ENCODE measurements at places on chromosomes 1 and 21. TPM values are rescaled to one million over a fixed set of nuclear protein-coding genes. Genes with fewer than 3 reads are reported as not detected.

Gene ATP13A2
- 23.8 TPM for total RNA-seq

Gene ARHGEF11
- 5.2 TPM for total RNA-seq

Gene CLCNKA
- total RNA-seq, result not detected

Gene CNR2
- total RNA-seq, result 0.35 TPM

Gene ECM1
- total RNA-seq, result 1.5 TPM

Gene GBP6
- total RNA-seq, result 2.8 TPM

Gene RNF186
- not detected for total RNA-seq

Gene TNFRSF1B
- 130 TPM for total RNA-seq

Gene FMO5
- total RNA-seq, result 0.82 TPM

Gene IQGAP3
- total RNA-seq, result 22.5 TPM

Gene NR5A2
- total RNA-seq, result 0.07 TPM

Gene S100A3
- total RNA-seq, result not detected

Gene ATP6V1G3
- total RNA-seq, result not detected

Gene LCE1B
- total RNA-seq, result not detected

Gene KIF26B
- 0.34 TPM for total RNA-seq

Gene SYTL1
- 73.1 TPM for total RNA-seq

Gene C1QC
- total RNA-seq, result not detected

Gene GIPC2
- 0.32 TPM for total RNA-seq

Gene RORC
- 10.3 TPM for total RNA-seq

Gene ITLN1
- total RNA-seq, result not detected

Gene SH2D1B
- total RNA-seq, result 0.32 TPM

Gene LCE2C
- not detected for total RNA-seq

Gene LYSMD1
- total RNA-seq, result 6.1 TPM

Gene CD84
- total RNA-seq, result 16.0 TPM

Gene MIXL1
- total RNA-seq, result not detected

Gene GPR37L1
- total RNA-seq, result not detected

Gene CYP4X1
- not detected for total RNA-seq

Gene PPT1
- 52.6 TPM for total RNA-seq

Gene OVAAL
- not detected for total RNA-seq

Gene CELA3A
- total RNA-seq, result not detected

Gene CYP4A22
- not detected for total RNA-seq

Gene ZBTB8B
- total RNA-seq, result not detected

Gene ZFP69
- 4.0 TPM for total RNA-seq

Gene SLC45A1
- 0.81 TPM for total RNA-seq

Gene HAO2
- not detected for total RNA-seq

Gene DCST1
- not detected for total RNA-seq

Gene CIART
- 2.4 TPM for total RNA-seq

Gene DTL
- 65.4 TPM for total RNA-seq

Gene MCOLN2
- 76.3 TPM for total RNA-seq

Gene OPRD1
- not detected for total RNA-seq

Gene FOXJ3
- 47.5 TPM for total RNA-seq

Gene DIRAS3
- total RNA-seq, result 1.0 TPM

Gene GBP4
- 60.6 TPM for total RNA-seq

Gene FALEC
- 0.79 TPM for total RNA-seq

Gene COP1
- total RNA-seq, result 56.8 TPM

Gene SLC44A3
- not detected for total RNA-seq

Gene RAB3B
- total RNA-seq, result 0.09 TPM

Gene CRP
- not detected for total RNA-seq

Gene OBSCN
- total RNA-seq, result 25.0 TPM

Gene PBX1
- total RNA-seq, result 0.62 TPM

Gene TMEM50A
- total RNA-seq, result 136 TPM

Gene PLCH2
- 13.9 TPM for total RNA-seq

Gene C1orf159
- 18.6 TPM for total RNA-seq

Gene OLIG1
- total RNA-seq, result not detected

Gene RGSL1
- total RNA-seq, result not detected

Gene PYHIN1
- total RNA-seq, result 11.5 TPM

Gene ZFP69B
- total RNA-seq, result 7.4 TPM

Gene RXFP4
- not detected for total RNA-seq

All from activated T-cell treated with anti-CD3 and anti-CD28 coated beads, Interleukin-2, amount 50 U/mL, for 72 hours (primary cell).